EL (cell line): ENCODE measurements at places on chromosomes 6 and 20.

DNA sequence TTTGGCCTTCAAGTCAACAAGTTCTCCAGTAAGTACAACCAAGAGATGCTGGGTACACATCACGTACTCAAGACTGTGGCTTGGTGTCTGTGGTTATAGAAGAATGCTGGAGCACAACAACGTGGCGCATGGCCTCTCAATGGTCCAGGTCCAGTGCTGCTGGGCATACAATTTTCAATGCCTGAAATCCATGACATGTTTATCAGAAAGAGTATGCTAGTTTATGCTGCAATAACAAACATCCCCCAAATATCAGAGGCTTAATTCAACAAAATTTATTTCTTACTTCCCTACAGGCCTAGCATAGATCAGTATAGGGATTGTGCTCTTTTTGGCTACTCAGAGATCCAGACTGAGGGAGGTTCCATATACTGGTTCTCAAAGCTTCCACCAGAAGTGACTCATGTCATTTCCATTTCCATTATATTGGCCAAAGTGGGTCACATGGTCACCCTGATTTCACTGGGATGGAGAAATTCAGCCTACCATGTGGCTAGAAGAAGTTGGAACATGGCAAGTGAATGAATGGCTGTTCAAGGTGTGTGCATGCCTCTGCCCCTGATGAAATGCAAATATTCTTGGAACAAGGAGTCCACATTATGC lies 33.3 kb upstream of the KIF16B start:
- DNase-seq: no peak

GRCh38 chr6:151391471-151392413 lies at the start of gene ZBTB2:
ZBTB2 (minus strand) TSS chr6:151391559; CDS start chr6:151373637, 17,922 bp downstream.
- peak; percentile 80 for DNase-seq

DNA sequence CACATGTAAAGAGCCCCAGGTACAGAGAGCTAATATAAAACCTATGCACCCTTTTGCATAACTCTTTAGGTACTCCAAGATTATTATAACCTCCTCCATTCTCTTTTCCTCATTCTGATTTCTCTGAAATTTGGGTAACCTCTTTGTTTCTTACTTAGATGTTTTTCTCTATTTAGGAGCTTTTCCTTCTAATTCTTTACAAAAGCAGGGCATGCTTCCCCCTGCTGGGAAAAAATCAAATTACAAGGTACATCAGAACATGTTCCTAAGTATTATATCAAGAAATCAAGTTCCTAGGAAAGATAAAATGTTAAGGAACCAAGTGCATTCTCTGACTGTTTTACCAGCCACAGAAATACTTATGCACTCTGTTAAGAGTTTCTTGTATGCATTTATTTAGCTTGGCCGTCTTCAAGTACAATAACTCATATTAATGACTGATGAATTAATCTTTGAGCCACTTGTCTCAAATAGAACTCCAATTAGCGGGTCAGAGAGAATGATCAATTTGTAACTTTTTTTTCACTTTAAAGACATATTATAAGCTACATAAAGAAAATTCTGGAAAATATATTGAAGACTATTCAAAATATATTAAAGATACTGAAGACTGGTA lies 2.1 kb downstream of the KHDRBS2 start:
- no peak for DNase-seq

GRCh38 chr20:889932-890463 lies 26.1 kb downstream of the ANGPT4 start:
- no peak for DNase-seq

DNA sequence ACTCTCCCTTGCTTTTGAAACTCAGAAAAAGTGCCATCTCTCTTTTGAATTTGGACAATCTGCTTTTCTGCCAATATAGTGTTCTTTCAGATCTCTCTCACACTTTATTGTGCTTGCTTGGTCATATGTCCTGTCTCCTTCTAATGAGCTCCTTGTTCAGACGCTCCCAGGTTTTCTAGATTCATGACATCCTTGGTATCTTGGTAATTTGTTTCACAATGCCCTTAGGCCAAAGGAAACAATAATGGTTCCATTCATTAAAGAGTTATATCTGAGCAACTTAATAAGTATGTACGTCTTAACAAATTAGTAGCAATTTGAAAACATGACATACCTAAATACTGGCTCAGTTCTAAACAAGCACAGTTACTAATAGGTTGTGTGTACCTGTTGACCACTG lies 293.4 kb upstream of the SPTLC3 start:
- no peak for DNase-seq

GRCh38 chr20:49437057-49437456 lies 45.4 kb downstream of the KCNB1 start:
- no peak for DNase-seq

DNA sequence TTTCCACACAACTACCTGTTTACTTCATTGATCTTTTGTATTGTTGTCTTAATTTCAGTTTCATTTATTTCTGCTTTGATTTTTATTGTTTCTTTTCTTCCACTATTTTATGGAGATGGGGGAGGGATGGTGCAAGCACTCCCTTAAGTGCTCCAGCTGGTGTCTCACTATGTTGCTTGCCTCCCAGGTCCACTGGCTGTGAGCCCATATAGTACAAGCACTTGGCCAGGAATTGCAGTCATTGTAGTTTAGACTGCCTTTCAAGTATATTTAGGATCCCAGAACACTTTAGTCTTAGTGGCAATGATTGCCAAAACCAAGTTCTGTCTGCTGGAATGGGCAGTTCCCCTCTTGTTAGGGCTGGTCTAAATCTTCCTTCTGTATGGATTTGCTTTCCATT lies 34.9 kb upstream of the MAN1A1 start:
- no peak for DNase-seq

GRCh38 chr6:29749668-29750067 lies 26.4 kb downstream of the HLA-F start:
- DNase-seq: no peak

DNA sequence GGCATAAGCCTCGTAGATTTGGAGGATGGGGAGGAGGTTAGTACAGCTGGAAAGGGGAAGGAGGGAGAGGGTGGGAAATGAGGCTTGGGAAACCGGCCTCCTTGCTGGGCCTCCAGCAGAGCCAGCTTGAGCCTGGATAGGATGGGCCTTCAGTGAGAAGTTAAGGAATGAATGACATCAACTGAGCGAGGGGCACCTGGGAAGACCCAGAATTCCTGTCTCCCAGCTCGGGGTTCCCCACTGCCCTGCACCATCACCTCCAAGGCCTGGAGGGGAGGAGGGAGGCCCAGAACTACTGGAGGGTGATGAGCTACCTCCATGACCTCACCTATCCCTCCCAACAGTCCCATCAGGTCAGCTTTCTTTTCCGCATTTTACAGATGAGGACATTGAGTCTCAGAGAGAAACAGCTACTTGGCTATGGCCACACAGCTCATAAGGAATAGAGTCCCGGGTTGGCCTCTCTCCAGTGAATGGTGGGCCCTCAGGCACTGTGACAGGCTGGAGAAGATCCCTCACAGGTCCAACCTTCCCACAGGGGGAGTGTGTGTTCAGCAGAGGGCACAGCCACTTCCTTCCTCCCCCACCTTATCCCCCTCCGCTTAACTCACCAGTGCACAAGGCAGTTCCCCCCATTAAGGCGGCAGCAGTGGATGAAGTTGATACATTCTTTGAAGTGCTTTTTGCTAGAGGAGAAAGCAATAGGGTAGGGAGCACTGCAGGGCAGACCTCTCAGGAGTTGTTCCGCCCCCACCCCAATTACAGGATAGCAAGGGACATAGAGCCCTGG lies 6.8 kb downstream of the DUSP15 start:
- DNase-seq: no peak

DNA sequence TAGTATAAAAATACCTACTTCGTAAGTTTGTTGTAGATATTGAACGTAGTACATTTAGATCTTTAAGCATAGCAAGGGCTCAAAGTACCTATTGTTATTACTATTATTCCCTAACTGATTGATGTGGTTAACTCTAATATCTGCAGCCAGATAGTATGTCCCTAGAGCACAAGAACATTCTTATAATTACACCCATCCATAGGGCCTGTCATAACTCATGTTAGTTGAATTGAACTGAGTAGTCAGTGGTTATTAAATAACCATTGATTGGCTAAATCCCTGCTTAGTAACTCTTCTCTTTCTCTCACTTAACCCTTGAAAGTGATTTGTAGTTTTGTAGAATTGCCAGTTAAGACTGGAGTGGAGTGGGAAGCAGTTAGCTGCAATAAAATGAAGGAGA lies 207.5 kb upstream of the HS3ST5 start:
- no peak for DNase-seq

DNA sequence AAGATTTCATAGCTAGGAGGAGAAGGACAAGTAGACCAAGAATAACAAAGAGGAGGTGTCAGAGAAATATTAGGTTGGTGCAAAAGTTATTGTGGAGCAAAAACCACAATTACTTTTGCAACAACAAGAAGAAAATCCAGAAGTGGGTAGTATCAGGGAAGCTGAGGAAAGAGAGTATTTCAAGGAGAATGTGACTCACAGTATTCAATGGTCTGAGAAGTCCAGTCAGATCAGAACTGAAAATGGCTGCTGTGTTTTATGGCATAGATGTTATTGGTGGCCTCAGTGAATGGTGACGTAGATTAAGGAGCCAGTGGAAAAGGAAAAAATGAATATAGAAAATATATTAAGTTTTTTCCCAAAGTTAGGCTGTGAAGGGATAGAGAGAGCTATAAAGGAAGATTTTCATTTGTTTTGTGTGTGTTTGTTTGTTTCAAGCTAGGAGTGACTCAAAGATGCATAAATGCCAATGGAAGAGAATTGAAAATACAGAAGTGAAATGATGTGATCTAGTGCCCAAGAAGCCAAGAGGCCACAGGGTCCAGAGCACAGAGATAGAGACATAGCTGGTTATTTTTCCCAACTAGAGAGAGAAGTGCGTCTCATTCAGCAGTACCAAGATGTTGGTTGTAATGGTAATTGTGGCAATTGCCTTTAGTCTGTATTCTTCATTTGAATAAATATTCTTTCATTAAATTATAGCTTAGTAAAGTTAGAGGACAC lies 112.8 kb downstream of the ADTRP start:
- no peak for DNase-seq
